ENCODE measurements at places on chromosomes 12 and 14.

- DNase-seq = no peak
These were observed 105.7 kb downstream of the ZC3H14 start for GRCh38 chr14:88668448-88669116.

DNA sequence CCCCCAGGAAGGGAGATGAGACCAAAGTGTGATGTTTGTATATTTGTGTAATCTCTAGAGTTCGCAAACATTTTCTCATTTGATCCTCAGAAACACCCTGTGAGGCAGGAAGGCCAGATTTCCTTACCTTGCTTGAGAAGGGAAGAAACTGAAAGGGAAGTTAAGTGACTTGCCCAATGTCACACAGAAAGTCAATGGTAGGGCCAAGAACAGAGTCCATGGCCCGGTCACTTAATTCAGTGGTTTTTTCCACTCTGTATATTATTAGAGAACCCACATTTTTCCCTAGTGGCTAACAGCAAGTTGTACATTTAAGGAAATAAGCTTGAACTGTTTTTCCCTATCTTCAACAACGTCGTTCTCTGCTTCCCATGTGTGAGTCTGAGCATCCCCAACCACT, 25.6 kb upstream of the CHPT1 start:
- DNase-seq = no peak

DNA sequence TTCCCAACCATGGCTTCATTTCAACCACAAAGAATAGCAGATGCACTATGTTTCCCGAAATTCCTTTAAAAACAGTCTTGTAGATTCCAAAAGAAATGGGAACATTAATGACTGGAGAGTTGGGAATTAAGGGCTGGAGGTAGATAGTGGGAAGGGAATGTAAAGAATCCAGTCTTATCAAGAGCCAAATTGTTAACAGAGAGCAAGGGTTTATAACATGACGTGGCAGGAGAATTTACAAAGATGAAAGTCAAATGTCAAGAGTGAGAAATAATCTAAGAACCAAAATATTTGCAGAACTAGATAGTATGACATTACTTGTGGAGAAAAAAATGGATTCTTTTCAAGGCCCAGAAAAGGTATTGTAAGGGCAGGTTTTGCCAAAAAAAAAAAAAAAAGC, 200.9 kb downstream of the GRIN2B start:
- no peak for DNase-seq

- no peak for DNase-seq
These were observed 10.3 kb upstream of the KRT1 start for GRCh38 chr12:52690351-52691075.

DNA sequence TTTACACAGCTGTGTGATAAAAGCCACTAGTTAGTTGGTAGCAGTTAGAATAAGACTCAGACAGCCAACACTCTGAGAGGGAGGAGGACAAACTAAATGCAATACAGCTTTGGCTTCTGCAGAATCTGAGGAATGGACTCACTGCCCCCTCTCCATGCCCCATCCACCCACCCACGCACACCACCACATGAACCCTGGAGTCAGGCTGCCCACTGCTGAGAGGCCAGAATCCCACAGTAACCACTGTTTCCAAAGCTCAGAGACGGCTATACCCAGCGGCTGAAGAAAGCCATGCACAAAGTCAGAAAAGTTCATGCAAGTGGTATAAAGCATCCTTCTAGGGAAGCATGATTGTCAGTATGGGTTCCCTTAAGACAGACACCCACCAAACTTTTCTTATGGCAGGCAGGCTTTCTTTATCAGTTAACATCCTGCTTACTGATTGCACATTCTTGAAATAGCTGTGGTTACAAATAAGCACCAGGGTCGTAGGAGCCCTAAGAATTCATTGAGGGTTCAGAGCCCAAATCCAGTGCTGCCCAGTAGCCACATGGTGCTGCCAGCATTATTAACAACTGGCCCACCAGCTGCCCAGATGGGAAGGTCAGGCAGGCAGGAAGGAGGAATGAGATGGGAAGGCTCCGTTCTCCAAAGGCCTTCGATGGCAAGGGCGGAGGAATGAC, 61.5 kb downstream of the NT5DC3 start:
- no peak for DNase-seq

DNA sequence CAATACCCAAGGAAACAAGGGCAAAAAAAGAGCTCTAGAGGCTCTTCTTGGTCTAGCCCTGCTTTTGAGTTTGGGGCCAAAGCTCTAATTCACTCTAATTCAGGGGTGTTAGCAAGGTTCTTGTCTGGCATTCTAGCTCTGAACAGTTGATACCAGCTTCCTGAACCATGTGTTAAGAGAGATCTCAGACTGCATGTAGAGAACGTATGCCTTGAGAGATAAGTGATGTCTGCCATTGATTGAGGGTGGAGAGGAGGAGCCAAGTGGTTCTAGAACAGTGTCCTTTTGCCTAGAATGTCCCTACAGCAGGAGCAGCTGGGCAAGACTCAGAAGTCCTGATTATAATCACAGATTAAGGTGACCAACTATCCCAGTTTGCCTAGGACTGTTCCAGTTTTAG, 18.2 kb upstream of the POC1B start:
- no peak for DNase-seq

DNA sequence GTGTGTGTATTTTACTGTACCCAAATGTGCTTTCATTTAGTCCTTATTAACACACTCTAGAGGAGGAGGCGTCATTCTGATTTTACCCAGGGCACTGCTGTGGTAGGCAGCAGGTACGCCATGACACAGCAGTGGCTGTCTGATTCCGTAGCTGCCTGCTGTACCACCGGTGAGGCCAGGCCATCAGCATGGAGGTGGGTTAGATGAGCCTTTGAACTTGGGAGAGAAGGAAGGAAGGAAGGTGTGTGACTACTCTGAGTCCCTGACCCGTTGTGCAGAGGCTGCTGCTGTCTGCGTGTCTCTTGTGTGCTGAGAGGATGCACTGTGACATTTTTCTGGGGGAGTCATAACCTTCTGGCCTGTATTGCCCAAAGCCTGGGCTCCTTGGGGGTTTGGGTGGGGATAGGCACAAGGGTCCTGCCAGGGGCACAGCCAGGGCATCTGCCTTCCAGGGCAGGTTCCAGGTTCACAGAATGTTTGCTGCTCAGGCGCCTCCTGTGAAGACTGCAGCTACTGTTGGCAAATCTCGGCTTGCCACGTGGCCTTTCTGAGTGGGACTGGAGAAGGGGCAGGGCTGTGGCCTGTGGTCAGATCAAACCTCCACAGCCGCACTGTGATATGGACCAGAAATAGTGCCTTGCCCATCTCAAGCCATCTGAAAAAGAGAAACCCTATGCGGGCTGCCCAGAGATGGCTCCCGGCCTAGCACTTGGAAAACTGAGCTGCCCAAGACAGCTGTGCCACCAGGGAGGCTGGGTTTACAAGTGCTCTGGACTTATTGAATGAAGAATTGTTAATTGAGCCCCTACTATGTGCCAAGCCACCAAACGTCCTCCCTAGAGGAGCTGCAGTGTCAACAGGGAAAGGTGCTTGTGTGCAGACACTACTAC, 47.1 kb downstream of the MLXIP start:
- no peak for DNase-seq

Measured in astrocyte of the cerebellum (primary cell).